ENCODE measurements at places on chromosomes 11 and 22. TPM values are rescaled to one million over a fixed set of nuclear protein-coding genes. Genes with fewer than 3 reads are reported as not detected.

OR6A2 gene
- 0.76 TPM for total RNA-seq

ARHGAP20 gene
- total RNA-seq: 10.3 TPM

CCDC15 gene
- 2.2 TPM for total RNA-seq

TPBGL gene
- not detected for total RNA-seq

KCNC1 gene
- not detected for total RNA-seq

KRTAP5-1 gene
- not detected for total RNA-seq

HORMAD2 gene
- total RNA-seq: not detected

CD82 gene
- 33.3 TPM for total RNA-seq

IFTAP gene
- 41.3 TPM for total RNA-seq
